ENCODE measurements at places on chromosomes 5 and 9.

GRCh38 chr5:88732181-88732633 lies 150.8 kb downstream of the MEF2C start:
- DNase-seq: no peak

GRCh38 chr9:71048280-71048679 lies 73.1 kb downstream of the TRPM3 start:
- DNase-seq: no peak

GRCh38 chr9:89498852-89499480 lies 1.1 kb upstream of the SEMA4D start:
- DNase-seq: no peak

- no peak for DNase-seq
These were observed 47.9 kb upstream of the BASP1 start for GRCh38 chr5:17169507-17169906.

DNA sequence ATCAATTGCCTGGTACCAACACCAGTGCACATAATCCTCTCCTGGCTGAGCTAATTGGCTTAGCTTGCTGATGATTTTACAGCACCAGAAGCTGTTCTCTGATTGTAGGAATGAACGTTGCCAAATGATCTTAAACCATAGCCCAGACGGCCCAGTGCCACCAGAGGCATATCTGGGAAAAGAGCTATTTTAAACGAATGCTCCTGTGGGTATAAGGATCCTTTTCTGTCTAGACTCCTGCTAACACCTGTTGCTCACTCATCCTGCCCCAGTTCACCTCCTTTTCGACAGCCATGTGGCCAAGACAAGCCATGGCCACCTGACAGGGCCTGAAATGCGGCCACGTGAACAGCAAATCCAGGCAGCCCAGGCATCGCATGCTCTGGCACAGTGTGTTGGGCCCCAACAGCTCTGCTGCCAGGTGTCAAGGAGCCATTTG lies 289.9 kb upstream of the SLC30A5 start:
- DNase-seq: no peak

GRCh38 chr5:14186059-14186830 lies 43.1 kb downstream of the TRIO start:
- no peak for DNase-seq

- DNase-seq: no peak
These were observed 159.5 kb downstream of the GABRG2 start for GRCh38 chr5:162227075-162227474.

DNA sequence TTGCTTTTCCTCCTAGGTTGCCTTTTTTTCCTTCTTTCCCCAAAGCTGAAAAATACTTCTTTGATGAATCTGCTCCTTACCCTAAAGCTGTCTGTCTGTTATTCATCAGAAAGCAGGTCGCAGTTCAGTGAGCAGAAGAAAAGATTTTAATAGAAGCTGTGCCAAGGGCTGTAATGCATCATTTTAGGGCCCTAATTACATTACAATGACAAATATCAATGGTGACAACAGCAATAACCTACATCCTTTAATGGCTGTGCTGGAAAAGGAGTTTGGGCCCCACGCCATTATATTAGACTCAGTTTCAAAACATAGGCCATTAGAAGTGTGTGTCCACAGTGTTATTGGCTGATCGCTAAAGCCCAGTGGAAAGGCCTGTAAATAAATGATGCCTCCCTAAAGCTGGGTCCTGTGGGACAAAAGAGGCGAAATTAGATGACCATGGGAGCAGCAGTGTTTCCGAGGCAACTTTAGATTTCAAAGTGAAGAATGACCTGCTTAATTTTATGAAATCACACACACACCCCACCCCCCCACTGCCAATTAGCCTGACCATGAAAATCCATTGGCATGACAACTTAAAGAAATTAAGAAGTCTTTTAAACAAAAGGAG lies 38.4 kb downstream of the TLE4 start:
- DNase-seq: no peak

GRCh38 chr5:16492398-16493140 lies 27.0 kb upstream of the ZNF622 start:
- no peak for DNase-seq

DNA sequence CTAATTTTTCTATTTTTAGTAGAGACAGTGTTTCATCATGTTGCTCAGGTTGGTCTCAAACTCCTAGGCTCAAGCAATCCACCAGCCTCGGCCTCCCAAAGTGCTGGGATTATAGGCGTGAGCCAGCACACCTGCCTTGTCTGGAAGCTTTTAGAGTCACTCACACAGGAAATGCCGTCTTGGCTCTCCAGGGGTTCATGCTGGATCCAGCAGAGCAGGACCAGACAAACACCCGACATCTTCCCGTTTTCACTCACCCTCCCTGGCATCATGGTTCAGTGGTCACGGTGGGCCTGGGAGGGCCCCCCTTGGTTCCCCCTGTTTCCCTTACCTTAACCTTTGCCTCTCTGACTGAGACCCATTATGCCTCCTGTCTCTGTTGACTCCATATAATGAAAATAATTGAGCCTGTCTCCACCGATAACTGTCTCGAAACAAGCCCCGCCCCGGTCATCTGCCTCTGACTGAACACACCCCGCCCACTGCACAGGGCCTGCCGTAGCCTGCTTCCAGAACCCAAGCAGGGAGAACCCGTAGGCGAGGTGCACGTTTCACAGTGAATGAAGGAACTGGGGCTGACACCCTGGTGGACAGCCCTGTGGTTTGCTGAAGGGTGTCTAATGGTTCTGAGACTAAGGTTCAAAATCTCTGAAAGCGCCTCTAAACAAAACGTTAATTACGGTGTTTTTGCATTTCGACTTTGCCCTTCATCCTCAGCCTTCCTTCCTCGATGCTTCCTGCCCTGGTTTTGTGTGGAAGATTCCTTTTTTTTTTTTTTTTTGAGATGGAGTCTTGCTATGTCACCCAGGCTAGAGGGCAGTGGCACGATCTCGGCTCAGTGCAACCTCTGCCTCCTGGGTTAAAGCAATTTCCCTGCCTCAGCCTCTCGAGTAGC lies 39.7 kb upstream of the SPRY4 start:
- DNase-seq: no peak

DNA sequence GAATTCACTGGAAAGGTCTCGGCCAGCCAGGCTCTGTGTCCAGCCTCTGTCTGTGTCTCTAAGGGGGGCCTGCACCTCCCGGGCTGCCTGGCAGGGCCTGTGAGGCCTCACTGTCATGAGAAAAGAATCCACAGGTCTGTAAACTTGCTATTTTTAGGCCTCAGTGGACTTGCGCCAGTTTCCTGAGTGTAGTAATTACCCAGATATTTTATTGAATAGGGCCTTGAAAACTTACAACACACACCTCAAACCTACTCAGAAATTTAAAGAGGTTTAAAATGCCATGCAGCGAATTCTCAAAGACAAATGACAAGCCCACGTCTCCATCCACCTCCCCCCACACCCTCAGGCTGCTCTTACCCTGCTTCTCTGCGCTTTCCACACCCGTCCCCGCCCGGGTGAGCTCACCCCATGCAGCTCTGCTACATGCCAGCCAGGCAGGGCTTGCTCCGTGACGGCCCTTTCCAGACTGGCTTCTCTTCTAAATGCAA lies 8.8 kb upstream of the TENT4A start:
- no peak for DNase-seq

- no peak for DNase-seq
These were observed 222.9 kb downstream of the ARL15 start for GRCh38 chr5:54087436-54087835.

- DNase-seq: no peak
These were observed 181.7 kb upstream of the RIOK2 start for GRCh38 chr5:97364731-97365130.

- peak; percentile 19 for DNase-seq
These were observed at the start of gene ANGPTL2 for GRCh38 chr9:127122176-127123063. TSS of gene ANGPTL2 (minus strand) at chr9:127122635. CDS start at chr9:127108731, 13,904 bp downstream.

- DNase-seq: no peak
These were observed 974.0 kb upstream of the CDH10 start for GRCh38 chr5:25618821-25619220.

GRCh38 chr5:160435532-160435931 lies 13.9 kb downstream of the PTTG1 start:
- DNase-seq: no peak

GRCh38 chr9:138117836-138118235 lies 240.3 kb downstream of the CACNA1B start:
- no peak for DNase-seq

DNA sequence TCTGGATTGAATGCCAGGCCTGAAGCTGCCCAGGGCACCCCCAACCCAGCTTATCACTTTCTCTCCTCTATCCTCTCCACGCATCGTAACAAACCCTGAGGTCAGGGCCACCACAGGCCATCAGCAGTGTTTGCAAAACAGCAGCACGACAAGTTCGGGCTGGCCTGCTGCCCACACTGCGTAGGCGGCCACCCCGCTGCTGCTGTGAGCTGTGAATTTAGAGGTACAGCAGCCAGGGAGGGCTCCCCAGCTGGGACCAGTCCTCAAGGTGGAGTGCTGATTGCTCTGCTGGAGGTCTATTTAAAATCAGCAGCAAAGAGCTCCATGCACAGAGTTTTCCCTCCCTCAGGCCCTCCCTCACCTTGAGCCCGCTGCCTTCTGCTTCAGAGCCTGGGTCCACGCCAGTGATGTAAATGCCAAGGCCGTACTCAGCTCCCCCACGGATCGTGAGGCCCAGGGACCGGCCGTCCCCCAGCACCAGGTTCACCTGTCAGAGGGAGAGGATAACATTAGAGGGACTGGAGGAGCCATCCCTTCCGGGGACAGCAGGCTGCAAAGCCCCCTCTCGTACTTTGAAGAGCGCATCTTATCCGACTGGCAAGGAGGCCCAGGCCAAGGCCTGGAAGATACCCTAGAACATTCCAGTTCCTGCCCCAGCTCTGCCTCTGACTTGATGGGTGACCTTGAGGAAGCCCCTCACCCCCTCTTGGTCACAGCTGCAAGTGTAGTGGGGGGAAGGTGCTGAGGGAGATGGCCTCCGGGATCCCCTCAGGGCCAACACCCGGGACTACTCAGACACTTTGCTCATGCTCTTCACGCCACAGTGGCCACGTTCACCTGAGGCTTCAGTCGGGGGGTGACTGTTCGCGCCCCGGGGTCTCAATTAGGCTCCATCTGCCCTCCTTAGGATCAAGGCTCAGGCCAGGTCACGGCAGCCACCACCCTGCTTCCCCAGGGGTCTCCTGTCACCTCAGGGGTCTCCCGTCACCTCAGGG lies 39.1 kb downstream of the WHRN start:
- no peak for DNase-seq

GRCh38 chr9:115016344-115016743 lies 86.0 kb upstream of the TNFSF8 start:
- no peak for DNase-seq

- no peak for DNase-seq
These were observed 162.4 kb downstream of the SLC12A2 start for GRCh38 chr5:128245974-128246373.

- DNase-seq: peak; percentile 43
These were observed 1.2 kb upstream of the AJM1 start for GRCh38 chr9:136840877-136841645.

- no peak for DNase-seq
These were observed 135.5 kb upstream of the EFNA5 start for GRCh38 chr5:107806271-107806670.

DNA sequence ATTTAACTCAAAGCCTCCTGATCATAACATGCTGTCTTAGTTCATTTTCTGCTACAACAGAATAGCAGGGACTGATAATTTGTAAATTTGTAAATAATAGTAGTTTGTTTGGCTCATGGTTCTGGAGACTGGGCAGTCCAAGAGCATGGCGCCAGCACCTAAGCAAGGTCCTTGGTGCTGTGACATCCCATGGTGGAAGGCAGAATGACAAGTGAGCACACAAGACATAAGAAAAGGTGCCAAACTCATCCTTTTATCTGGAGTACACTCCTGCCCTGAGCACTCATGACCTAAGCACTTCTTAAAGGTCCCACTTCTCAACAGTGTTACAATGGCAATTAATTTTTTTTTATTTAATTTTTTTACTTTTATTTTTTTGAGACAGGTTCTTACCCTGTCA lies 16.1 kb downstream of the UBE2B start:
- no peak for DNase-seq

GRCh38 chr5:148904440-148904839 lies 78.0 kb downstream of the ADRB2 start:
- DNase-seq: no peak

DNA sequence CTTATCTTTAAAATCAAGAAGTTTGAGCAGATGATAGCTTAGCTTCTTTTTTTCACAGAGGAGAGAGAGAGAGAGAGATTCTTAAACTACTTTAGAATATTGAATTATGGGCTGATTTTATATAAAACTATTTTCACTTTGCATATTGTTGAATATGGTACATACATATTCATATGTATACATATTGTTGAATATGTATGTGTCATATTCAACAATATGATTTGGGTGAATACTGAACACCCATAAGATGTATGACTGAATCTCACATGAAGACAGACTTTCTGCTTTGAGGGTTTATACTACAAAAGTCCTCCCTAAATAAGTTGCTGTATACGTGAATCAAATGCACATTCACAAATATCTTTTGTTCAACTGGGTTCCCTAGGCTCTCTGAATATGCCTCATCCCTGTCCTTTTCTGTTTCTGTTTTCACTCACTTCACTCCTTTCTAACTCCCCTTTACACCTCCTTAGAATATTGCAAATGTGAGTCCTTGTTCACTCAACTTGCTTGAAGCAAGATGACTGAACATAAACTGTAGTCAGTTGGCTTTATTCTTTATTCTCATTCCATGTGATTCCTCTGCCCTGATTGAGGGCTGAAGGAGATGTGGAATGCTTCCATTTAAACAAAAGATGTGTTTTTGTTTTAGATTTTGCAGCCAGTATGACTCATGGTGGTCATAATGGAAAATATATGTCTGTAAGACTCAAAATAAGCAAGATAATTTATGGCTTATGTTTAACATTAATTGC lies 225.4 kb upstream of the DAB2 start:
- DNase-seq: no peak

- no peak for DNase-seq
These were observed 1.4 kb upstream of the HSDL2 start for GRCh38 chr9:112378328-112379176.

GRCh38 chr9:19122490-19123042 lies 4.7 kb downstream of the PLIN2 start:
- DNase-seq: no peak

DNA sequence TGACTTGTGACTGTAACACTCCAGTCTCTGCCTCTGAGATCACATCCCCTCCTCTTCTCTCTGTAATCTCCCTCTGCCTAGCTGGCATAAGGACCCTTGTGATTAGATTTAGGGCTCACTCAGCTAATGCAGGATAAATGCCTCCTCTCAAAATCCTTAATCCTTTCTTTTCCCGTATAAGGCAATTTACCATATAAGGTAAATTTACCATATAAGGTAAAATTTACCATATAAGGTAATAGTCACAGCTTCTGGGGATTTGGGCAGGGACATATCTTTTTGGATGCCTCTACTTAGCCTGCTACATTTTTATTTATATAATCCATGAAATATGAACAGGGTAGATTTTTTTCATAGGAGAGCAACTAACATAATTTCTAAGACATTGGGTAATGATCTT lies 318.0 kb upstream of the PUM3 start:
- DNase-seq: no peak

- DNase-seq: no peak
These were observed 13.3 kb upstream of the GLIS3 start for GRCh38 chr9:4313144-4313543.

DNA sequence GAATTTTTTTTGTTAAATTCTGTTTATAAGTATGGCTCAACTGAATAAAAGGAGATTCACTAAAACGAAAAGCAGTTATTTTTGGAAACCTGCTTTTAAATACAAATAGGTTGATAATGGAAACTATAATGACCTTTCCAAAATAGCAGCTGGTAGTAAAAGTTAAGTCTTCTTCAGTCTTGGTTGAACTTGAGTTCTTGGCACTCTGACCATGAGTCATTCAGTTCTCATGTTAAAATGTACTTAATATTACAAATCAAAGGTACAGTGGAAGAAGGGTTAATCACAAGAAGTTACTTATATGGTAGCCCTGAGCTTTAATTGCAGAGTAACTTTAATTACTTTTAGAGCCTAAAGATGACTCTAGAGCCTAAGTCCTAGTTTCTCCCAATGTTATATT lies 62.1 kb downstream of the KLF9 start:
- no peak for DNase-seq

All from thymus (tissue), 14 donors.